IMR-90 (cell line): ENCODE measurements at places on chromosomes 16 and 17. TPM values are rescaled to one million over a fixed set of nuclear protein-coding genes. Genes with fewer than 3 reads are reported as not detected.

GRCh38 chr17:74898376-74898946 lies 5.0 kb upstream of the FADS6 start:
- no peak overlapping the region for H3K4me3 ChIP-seq
- H3K27ac ChIP-seq, result no peak overlapping the region

The MYO1C gene
- total RNA-seq, result 174 and 196 TPM in 2 replicates

DNA sequence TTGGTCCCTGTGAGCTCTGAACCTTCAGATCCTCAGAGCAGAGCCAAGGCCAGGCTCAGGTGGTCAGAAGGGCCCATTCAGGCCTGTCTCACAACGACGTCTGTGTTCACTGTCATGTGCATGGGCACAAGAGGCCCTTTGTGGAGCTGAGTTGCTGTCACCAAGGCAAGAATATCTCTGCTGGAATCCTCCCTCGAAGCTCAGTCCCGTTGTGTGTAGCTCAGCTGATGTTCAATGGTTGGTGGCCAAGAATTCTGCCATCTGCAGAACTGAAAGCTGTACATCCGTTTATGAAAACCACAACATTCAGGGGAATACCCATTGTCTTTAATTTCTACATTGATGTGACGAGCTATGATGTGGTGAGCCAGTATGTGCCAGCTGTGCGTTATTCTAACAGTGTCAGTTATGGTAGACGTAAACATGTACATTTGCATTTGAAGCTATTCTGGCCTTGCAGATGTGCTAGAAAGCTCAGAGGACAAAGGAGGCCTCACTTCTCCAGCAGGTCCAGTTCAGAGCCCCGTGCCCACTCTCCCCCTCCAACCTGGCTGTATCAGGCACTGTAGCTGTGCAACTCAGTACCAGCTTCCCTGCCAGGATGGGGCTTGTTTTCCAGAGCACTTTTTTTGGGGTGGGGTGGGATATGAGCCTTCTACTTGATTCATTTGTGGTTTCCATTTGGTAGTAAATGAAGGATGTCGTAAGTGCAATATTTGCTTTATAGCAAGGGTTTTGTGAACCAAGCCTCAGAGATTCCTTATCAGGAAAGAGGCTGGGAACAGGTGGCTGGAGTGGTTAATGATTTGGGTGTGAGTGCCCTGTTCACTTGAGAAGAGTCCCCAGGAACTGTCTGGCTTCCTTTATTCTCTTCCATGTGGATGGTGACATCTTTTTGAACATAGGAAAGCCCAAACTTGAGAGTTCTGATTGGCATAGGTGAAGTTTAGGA lies 56.1 kb downstream of the B9D1 start:
- DNase-seq, result no peak
- no peaks in the 10 kb centered on the region for H3K27me3 ChIP-seq
- H3K36me3 ChIP-seq, result peaks cover 12% of the 10 kb centered on the region
- H3K27ac ChIP-seq, result no peak overlapping the region

GRCh38 chr17:72046643-72047612 lies 73.9 kb upstream of the SOX9 start:
- no peak for DNase-seq
- no peak overlapping the region for H3K4me3 ChIP-seq
- H3K4me1 ChIP-seq, result no peaks in the 10 kb centered on the region
- H3K27me3 ChIP-seq, result 0 out of 2 replicates have a peak, but pooled peaks cover under 1% of the 10 kb centered on the region

The FKBP10 gene
- 156 and 170 TPM in 2 replicates for total RNA-seq

DNA sequence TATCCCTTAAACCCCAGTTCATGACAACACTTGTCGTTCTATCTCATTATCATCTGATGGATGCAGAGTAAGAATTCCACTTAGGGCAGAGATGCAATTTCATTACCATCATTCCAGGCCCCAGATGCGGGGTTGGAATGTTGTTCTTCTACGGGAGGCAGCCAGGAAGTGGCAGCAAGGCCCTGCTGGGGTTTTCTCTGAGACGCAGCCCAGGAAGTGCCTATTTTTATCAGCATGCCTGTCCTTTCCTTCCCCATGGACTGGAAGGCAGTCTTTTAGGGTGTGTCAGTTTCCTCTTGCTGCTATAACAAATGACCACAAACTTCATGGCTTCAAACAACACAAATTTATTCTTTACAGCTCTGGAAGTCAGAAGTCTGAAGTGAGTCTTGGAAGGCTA lies 246.6 kb upstream of the DYNLRB2 start:
- no peak overlapping the region for H3K27ac ChIP-seq
- H3K4me1 ChIP-seq, result peaks cover 6% of the 10 kb centered on the region; the same call in 1 of the 2 replicates
- no peaks in the 10 kb centered on the region for H3K36me3 ChIP-seq
- no peak overlapping the region for H3K4me3 ChIP-seq
- H3K27me3 ChIP-seq, result no peaks in the 10 kb centered on the region

GRCh38 chr17:41972571-41973407 lies 6.2 kb downstream of the CNP start:
- DNase-seq, result no peak
- peaks cover under 1% of the 10 kb centered on the region for H3K4me1 ChIP-seq
- H3K27me3 ChIP-seq, result no peaks in the 10 kb centered on the region
- no peak overlapping the region for H3K27ac ChIP-seq
- H3K4me3 ChIP-seq, result no peak overlapping the region
- H3K36me3 ChIP-seq, result peaks cover 78% of the 10 kb centered on the region

The EVPLL gene
- total RNA-seq, result not detected in 2 replicates

- peaks cover 4% of the 10 kb centered on the region for H3K36me3 ChIP-seq
- no peak overlapping the region for H3K27ac ChIP-seq
- H3K4me1 ChIP-seq, result peaks cover 10% of the 10 kb centered on the region
- no peak for DNase-seq
- H3K4me3 ChIP-seq, result no peak overlapping the region
- H3K27me3 ChIP-seq, result no peaks in the 10 kb centered on the region
Observed at GRCh38 chr17:63675231-63675606, 24.7 kb downstream of the LIMD2 start.

The CCL7 gene
- total RNA-seq, result 0.18 and 0.28 TPM in 2 replicates

DNA sequence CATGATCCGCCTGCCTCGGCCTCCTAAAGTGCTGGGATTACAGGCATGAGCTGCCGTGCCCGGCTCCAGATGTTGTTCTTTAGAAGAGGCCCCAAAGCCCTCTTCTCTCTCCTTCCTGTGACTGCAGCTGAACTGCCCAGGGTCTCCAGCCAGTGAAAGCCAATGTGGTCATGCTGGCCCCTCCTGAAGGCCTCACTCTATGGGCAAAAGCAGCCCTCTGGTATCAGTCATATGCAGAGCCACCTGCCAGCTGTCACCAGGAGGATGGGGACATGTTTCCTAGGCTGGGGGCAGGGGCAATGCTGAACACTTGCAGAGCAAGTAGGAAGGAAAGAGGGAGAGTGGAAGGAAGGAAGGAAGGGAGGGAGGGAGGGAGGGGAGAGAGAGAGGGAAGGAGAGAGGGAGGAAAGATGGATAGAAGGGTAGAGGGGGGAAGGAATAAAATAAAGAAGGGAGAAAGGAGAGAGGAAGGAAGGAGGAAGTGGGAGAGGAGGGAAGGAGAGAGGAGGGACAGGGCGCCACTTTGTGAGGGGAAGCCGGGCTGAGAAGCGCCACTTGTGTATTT lies 36.0 kb downstream of the SOCS3 start:
- DNase-seq, result no peak
- H3K4me3 ChIP-seq, result no peak overlapping the region
- H3K27me3 ChIP-seq, result no peaks in the 10 kb centered on the region
- H3K4me1 ChIP-seq, result peaks cover 33% of the 10 kb centered on the region

DNA sequence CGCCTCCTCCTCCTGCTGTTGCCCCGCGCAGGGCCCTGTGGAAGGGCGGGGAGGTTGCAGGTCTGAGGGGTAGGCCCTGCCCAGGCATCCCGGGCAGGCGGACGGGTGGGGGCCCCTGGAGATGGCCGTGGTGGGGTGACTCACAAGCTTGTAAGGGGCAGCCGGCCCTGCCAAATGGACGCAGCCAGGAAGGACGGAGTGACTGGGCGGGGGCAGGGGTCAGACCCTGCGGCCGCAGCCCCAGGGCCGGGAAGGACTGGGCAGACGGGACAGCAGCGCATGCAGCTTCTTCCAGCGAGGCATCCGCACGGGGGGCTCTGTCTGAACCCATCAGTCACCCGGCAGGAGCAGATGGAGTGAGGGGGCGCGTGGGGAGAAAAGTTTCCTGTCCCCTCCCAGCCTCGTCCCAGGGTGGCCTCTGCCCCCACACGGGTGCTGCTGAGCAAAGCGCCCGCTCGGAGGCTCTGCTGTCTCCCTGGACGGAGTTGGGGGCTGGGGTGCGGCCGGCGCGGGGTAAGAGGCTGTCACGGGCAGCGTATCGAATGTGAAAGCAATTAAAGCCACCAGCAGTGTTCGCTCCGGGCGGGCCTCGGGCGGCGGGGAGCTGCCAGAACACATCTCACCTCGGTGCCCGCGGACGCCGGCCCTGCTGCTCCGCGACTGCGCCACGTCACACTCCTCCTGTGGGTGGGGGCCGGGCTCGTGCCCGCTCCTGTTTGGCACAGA lies 5.4 kb upstream of the PRR35 start:
- peak; percentile 52 for DNase-seq
- H3K4me1 ChIP-seq, result 0 out of 2 replicates have a peak, but pooled peaks cover 3% of the 10 kb centered on the region
- no peak overlapping the region for H3K27ac ChIP-seq
- H3K27me3 ChIP-seq, result peaks cover 22% of the 10 kb centered on the region

DNA sequence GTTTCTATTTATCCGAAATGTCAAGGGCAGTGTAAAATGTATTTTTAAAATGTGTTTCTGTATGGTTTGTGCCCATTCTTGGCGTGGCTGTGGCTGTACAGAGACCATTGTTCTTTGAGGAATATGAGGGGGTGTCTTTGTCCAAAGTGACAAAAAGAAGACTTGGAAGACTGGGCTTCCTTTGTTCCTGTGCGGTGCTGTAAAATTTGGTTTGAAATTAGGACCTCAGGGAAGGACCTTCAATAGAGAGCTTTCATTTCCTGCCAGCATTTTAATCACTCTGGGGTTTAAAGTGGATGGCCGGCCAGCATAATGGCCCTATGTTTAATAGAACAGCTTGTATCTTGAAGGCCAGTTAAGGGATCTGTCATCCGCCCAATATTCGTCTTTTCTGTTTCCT lies 190.1 kb upstream of the TBX2 start:
- H3K36me3 ChIP-seq, result no peaks in the 10 kb centered on the region
- H3K27me3 ChIP-seq, result no peaks in the 10 kb centered on the region
- H3K27ac ChIP-seq, result peak overlapping the region; percentile 54; the same call in 1 of the 2 replicates

- no peak for DNase-seq
- no peaks in the 10 kb centered on the region for H3K27me3 ChIP-seq
- H3K4me1 ChIP-seq, result no peaks in the 10 kb centered on the region
- no peak overlapping the region for H3K27ac ChIP-seq
- H3K4me3 ChIP-seq, result no peak overlapping the region
Observed at GRCh38 chr16:88007321-88007731, 56.1 kb downstream of the BANP start.

GRCh38 chr16:68097895-68098294 lies 12.7 kb downstream of the NFATC3 start:
- no peaks in the 10 kb centered on the region for H3K36me3 ChIP-seq
- no peaks in the 10 kb centered on the region for H3K27me3 ChIP-seq
- H3K4me3 ChIP-seq, result no peak overlapping the region
- peaks cover 2% of the 10 kb centered on the region; the same call in 1 of the 2 replicates for H3K4me1 ChIP-seq

- no peaks in the 10 kb centered on the region for H3K27me3 ChIP-seq
- peak overlapping the region; percentile 13; the same call in 1 of the 2 replicates for H3K27ac ChIP-seq
- peaks cover 31% of the 10 kb centered on the region for H3K4me1 ChIP-seq
- DNase-seq, result no peak
- H3K4me3 ChIP-seq, result no peak overlapping the region
- H3K36me3 ChIP-seq, result peaks cover 2% of the 10 kb centered on the region
Observed at GRCh38 chr17:78381601-78382232, 3.3 kb downstream of the PGS1 start.

The KCTD2 gene
- 9.1 and 9.4 TPM in 2 replicates for total RNA-seq

The YPEL3 gene
- 1.1 and 3.1 TPM in 2 replicates for total RNA-seq

DNA sequence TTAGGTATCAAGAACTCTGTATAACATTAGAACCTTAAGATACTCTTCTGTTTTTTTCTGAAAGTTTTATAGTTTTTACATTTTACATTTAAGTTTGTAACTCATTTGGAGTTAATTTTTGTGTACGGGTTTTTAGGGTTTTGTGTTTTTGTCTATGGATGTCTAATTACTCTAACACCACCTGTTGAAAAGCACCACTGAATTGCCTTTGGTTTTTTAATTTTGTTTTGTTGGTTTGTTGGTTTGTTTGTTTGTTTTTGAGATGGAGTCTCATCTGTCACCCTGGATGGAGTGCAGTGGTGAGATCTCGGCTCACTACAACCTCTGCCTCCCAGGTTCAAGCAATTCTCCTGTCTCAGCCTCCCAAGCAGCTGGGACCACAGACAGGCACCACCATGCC lies 29.8 kb upstream of the ZNF629 start:
- H3K4me3 ChIP-seq, result no peak overlapping the region
- H3K27ac ChIP-seq, result no peak overlapping the region
- H3K27me3 ChIP-seq, result no peaks in the 10 kb centered on the region
- no peak for DNase-seq
- H3K4me1 ChIP-seq, result peaks cover 3% of the 10 kb centered on the region
- H3K36me3 ChIP-seq, result no peaks in the 10 kb centered on the region

GRCh38 chr17:47660064-47660492 lies 10.4 kb downstream of the KPNB1 start:
- H3K4me3 ChIP-seq, result no peak overlapping the region
- DNase-seq, result no peak
- H3K36me3 ChIP-seq, result peaks cover 70% of the 10 kb centered on the region
- H3K27ac ChIP-seq, result no peak overlapping the region
- H3K4me1 ChIP-seq, result no peaks in the 10 kb centered on the region

GRCh38 chr16:17295948-17296347 lies 174.8 kb downstream of the XYLT1 start:
- no peaks in the 10 kb centered on the region for H3K36me3 ChIP-seq
- H3K27ac ChIP-seq, result no peak overlapping the region
- H3K27me3 ChIP-seq, result no peaks in the 10 kb centered on the region
- no peak overlapping the region for H3K4me3 ChIP-seq
- no peak for DNase-seq

The SYCE1L gene
- total RNA-seq, result not detected in 2 replicates
